ENCODE measurements at places on chromosomes 12 and 14.

DNA sequence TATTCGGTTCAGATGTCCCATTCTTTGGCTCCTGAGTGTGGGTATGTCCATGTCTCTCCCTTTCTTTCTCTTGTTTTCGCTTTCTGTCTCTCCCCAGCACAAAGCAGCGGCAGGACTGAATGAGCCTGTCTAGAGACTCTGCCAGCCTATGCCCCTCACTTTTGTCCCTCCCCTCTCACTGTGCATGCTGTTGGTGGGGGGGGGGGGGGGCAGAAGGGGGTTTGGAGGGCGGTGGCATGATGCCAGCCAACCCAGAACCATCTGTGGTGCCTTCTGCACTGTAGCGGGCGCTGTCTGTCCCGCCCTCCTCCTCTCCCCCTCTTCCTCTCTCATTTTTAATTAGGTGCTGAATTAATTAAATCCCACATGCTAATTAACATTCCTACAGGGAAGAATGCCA lies 17.7 kb downstream of the NGDN start:
- DNase-seq, result no peak

GRCh38 chr14:88834883-88835431 lies 10.5 kb downstream of the TTC8 start:
- no peak for DNase-seq

DNA sequence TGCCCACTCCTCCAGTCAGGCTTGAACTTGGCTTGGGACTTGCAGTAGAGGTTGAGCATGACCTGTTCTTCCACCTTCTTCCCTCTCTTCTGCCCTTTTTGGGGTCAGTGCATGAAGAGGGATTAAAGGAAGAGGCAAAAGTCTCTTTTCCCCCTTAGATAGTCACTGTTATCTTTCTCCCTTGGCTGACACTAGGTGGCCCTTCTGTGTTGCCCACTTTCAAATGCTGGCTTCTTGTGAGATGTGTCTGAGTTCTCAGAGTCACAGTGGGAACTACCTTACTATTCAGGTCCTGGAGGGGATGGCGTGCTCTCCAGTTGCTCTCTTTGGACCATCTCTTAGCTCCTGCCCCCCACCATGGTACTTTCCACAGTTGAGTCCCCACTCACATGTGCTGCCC lies 73.6 kb downstream of the GPR65 start:
- DNase-seq, result no peak

GRCh38 chr12:53201177-53201541 lies 5.9 kb downstream of the ITGB7 start:
- DNase-seq, result no peak

GRCh38 chr12:110105986-110106385 lies 18.2 kb upstream of the IFT81 start:
- DNase-seq, result no peak

DNA sequence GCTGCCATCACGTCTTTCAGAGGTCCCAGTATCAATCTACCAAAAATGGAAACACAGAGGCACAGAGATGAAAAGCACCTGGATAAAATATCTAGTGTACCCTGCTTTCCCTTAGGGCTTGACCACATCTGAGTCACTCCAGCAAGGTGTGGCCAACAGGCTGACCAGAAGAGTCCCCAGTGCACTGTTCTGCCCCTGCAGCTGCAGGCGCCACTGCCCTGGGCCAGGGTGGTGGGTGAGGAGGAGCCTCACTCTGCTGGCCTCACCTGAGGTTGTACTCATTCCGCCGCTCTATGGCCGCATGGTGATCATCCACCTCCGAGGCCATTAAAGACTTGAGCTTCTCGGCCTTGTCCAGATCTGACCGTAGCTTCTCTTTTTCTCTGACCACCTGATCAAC lies 60.4 kb downstream of the NIN start:
- DNase-seq, result no peak

- no peak for DNase-seq
These were observed 27.7 kb upstream of the PLEKHG3 start for GRCh38 chr14:64676410-64677008.

DNA sequence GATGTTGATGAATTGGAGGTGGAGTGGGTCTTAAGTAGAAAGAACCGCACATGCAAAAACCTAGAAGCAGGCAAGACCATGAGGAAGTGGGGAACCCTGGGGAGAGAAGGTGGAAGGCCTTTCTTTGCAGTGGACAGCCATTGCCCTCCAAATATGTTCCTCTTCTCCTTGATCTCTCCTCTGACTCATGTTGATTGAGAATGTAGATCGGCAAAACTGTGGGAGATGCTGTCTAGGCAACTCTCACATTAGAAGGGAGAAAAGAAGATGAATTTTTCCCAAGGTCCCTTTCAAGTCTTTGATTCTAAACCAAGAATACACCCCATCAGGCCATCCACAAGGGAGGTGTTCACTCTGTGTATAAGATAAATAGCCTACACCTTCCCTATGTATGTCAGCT lies 257.5 kb downstream of the MSRB3 start:
- DNase-seq, result no peak

- DNase-seq, result no peak
These were observed 26.3 kb downstream of the TC2N start for GRCh38 chr14:91841065-91841464.

DNA sequence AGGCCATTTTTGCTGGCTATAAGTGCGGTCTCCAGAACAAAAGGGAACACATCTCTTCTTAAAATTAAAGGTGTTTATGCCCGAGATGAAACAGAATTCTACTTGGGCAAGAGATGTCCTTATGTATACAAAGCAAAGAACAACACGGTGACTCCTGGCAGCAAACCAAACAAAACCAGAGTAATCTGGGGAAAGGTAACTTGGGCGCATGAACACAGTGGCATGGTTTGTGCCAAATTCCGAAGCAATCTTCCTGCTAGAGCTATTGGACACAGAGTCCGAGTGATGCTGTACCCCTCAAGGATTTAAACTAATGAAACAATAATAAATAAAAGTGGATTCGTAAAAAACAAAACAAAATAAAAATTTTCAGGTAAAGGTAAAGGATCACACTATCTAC lies 33.4 kb downstream of the PKP2 start:
- no peak for DNase-seq

GRCh38 chr12:5505751-5506150 lies 73.8 kb downstream of the NTF3 start:
- DNase-seq, result no peak

DNA sequence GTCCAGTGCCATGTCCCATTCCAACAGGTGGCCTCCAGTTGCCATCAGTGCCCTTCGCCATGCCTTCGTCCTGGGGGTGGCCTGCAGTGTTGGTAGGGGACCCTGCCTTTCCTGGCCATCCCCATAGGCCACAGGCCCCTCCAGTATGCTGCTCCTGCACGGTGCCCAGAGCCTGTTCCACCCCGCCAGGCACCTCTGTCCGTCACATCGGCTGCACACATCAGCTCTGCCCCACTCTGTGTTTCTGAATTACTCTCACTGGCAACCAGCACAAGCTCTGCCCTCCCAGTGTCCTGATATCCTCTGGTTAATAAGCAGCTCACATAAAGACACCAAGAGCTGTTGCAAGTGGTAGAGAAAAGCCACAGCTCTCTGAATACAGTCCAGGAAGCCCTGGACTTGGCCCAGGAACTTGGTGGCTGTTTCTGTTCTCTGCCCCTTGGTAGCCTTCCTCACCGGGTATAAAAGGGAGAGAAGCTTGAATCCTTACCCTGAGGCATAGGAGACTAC lies 31.3 kb upstream of the ATP2A2 start:
- no peak for DNase-seq

DNA sequence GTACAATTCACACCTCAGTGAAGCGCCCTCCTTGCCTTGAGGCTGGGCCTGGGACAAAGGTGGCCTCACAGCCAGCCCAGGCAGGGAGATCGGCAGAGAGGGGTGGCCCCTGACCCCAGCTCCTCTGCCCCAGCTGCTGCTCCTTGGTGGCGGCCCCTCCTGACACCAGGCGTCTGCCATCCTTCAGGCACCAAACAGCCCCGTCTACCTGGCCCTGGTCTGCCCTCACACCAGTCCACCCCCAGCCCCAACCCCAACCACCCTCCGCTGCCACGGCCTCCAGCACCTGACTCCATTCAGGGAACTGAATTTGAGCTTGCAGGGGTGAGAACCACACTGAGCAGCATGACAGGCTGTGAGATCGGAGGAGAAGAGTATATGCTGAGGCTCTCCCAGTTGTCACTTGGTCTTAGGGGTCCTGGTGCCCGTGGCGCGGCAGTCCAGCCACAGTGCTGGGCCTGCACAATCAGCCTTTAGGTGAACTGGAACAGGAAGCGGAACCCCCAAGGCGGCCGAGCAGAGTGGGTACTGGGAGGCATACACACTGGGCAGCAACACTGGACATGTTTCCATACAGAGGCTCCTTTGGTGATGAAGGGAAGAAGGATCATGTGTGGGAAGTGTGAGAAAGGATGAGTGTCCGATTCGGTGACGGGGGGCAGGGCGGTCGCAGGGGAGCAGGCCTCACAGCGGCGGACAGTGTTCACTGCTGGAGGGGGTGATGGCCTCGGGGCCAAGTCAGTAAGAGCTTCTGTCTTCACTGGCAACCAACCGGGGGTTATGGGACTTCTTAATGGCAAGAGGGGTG lies 18.7 kb downstream of the ZFYVE21 start:
- no peak for DNase-seq

DNA sequence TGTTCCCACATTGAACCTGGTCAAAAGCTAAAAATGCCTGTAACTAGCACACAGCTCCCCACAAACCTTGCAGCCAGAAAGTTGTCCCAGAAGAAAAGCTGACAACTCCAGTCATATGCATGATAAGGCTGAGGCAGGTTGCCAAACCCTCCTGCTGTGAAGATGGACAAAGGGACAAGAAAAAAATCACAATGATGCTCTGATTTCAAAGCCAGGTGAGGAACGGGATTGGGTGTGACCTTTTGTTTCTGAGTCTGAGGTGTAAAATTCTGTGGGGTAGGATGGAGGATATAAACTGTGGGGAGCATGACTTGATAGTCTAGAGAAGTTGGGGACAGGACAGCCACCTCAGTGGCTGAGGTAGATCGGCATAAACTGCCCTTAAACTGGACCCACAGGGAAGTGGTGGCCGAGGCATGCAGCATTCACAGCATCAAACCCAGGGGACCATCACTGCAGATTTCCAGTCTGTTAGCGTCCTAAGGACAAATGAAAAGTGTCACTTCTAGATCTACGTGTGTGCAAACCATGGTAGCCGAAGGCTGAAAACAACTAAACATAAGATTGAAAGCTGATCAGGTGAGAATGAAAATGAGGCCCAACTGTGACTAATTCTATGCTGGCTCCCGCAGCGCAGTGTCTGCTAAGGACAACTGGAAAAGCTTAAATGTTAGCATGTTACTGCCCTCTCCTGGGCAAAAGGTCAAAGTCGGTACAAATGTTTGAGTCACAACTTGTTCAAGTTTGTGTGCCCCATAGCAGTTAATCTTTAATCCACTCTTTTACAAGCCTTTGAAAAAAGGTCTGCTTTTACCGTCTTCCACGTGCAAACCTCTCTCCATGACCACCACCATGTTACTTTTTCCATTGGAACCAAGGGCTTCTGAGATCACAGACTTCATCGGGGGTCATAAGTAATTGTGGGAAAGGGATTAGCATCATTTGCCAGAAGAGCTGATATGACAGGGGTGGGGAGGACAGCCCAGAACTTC lies 39.8 kb downstream of the GRIN2B start:
- no peak for DNase-seq

- no peak for DNase-seq
These were observed 12.3 kb upstream of the APOF start for GRCh38 chr12:56374726-56375597.

DNA sequence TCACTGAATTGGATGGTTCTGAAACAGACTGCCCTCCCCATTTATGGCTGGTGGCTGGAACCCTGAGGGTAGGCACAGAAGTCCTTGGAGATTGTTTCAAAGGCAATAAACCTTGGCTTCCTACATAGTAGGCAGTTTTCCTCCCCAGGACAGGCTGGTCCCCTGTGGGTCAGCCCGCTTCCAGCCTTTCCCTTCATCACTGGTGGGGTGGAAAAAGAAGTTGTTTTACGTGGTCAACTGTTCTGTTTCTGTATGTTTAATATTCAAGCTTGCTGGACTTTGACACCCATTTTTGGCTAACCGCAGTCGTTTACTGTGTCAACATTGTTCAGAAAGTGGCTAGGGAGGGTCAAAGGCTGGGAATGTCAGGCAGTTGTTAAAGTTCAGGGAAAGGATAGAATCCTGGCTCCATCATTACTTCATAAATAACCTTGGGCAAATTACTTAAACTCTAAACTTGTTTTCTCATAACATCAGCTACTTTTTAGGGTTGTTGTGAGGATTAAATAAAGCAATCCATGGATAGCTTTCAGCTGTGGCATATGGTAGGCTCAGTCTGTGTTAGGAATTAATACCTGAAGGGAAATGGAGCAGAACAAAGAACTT lies 2.4 kb downstream of the KLHDC2 start:
- no peak for DNase-seq

DNA sequence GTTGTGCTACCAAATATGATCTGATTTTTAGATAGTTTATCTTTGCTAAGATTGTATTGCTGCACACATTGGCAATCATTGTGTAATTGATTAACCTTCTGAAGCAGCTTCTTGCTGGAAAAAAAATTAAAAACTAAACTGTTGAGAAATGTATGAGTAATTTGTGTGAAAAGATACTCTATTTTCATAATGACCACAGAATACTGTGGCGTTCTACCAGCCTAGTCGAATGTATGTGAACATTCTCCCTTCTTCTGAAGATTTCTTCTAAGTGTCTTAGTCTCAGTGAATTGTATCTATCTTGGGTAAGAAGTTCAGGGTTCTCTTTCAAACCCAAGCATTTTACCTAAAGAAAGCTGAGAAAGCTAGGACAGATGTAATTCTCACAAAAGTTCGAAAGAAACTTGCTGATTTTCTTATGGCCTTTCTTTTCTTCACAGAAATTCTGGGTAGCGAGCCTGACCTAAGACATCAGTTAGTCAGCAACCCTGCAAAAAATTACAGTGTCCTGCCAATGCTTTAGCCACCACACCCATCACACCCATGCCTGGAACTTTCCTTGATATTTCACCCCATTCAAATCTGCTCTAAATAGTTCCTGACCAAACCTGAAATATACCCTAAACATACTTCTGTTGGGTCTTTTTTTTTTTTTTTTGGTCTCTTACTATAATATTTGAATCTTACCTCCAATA lies 27.1 kb upstream of the C12orf71 start:
- DNase-seq, result no peak

GRCh38 chr12:44015333-44015941 lies 179.6 kb downstream of the TMEM117 start:
- no peak for DNase-seq

- no peak for DNase-seq
These were observed 308.7 kb upstream of the DDHD1 start for GRCh38 chr14:53461858-53462257.

GRCh38 chr12:7497661-7498060 lies 5.9 kb downstream of the CD163 start:
- DNase-seq, result no peak

- DNase-seq, result no peak
These were observed 3.5 kb upstream of the GTF2A1 start for GRCh38 chr14:81224222-81224621.

GRCh38 chr12:64808110-64808509 lies 16.3 kb upstream of the TBC1D30 start:
- DNase-seq, result no peak

- no peak for DNase-seq
These were observed 150.0 kb upstream of the CRY1 start for GRCh38 chr12:107243341-107243740.
